ENCODE measurements at places on chromosomes 1 and 21.

DNA sequence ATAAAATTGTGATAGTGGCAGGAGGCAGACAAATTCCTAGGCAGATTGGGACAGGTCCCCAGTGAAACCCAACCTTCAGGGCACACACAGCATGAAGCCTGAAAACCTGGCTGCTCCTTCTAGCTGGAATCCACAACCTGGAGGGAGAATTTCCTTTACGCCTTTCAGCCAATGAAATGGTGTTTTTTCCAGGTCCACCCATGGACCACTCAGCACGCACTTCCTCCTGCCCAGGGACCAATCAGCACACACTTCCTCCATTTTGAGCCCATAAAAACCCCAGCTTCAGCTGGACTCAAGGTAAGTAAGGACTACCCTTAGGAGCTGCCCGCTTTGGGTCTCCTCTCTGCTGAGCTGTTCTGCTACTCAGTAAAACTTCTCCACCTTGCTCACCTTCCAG, 120.1 kb downstream of the AKT3 start:
- no peak for DNase-seq

DNA sequence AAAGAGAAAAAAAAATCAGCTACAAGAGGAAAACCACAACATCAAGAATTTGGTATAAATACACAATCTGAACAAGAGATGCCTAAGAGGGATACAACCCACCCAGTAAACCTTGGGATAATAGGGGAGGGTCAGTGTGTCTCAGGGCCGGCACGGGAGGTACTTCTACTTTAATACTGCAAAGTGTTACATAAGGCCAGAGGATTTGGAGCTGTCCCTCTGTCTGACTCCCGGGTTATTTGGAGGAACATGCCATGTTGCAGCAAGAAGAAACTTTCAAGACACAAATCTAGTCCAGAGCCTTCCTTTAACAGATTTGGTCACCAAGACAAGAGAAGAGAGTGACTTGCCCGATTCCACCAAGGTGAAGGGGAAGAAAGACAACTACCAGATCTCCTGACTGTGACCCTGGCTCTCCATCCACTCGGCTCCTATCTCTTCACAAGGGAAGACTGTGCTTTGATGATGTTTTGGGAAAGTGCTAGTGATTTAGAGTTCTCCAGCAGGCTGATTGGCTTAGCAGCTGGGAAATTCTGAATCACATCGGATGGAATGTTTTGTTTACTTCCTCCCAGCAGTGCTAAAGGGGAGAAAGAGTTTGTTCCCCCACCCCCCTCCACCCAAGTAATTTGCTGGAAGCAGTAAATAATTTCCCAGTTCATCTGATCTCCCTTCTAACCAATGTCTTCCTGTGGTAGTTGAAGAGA, 29.3 kb downstream of the SGIP1 start:
- no peak for DNase-seq

DNA sequence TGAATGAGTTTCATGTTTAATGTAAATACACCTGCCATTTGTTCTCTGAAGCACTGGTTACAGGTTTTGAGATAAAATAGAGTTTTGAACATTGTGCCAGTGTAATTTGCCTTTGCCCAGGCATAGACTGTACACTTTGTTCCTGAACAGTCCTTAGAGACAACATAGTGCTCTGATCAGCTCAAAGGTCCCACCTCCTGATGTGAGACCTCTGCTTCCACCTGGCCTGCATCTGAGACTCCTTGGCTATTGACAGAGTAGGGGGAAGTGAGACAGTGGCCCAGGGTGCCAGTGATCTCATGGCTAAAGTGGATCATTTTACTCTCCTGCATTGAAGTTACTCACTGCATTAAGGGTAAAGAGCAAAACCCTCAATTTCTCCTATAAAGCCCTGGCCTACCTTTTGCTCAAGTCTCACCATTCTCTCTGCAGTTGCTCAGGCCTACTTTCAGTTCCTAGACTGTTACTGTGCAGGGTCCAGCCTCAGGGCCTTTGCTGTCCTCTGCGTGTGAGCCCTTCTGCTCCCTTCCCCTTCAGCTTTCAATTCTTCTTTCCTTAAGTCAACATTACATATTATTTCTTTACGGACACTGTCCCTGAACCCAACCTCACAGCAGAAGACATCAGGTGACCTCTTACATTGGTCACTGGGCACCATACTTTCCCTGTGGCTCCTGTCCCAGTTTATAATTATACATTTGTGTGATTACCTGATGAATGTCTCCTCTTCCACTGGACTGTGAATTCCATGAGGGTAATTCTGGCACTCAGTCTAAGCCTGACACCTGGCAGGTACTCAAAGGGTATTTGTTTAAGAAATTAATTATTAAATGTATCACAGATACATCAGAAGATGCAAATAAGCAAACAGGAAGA, 142.9 kb downstream of the ROR1 start:
- DNase-seq, result no peak

DNA sequence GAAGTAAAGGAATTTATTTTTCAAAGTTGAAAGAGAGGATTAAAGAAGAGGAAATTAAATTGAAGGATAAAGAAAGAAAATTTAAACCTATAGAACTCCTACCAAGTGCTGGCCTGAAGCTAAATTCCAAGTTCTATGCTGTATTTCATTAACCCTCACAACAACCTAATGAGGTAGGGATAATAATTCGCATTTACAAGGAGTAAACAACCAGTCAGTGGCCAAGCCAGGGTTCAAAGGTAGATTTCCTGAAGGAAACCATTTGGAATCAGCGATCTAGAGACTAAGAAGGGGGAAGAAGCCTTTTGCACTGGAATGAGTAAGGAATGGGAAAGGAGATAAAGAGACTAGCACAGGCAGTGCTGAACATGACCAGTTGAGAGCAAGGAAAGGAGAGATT, 265.8 kb upstream of the ST6GALNAC5 start:
- DNase-seq, result no peak

DNA sequence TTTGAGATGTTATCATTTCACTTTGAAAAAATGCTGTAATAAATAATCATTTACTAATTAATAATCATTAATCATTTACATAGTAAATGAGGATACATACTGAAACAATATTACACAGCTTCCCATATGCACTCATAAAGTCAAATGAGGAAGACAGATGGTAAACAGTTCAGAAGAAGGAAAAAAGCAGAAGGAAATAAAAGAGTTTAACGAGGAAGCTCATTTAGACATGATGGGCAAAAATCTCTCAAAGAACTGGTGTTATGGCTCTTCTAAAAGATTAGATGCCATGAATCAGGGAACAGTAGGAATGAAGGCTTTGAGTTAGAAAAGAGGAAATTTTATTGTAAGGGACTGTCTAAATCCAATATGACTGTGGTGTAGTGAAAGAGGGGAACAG, 347.6 kb downstream of the PTPRC start:
- no peak for DNase-seq

DNA sequence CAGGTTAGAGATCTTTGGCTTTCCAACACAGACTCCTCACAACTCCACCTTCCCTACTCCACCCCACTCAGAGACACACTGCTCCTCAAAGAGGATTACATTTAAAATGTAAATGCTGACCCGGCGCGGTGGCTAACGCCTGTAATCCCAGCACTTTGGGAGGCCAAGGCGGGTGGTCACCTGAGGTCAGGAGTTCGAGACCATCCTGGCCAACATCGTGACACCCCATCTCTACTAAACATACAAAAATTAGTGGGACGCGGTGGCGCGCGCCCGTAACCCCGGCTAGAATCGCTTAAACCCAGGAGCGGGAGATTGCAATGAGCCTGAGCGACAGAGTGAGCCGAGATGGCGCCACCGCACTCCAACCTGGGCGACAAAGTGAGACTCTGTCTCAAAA, 1.8 kb upstream of the ANP32E start:
- DNase-seq, result no peak

DNA sequence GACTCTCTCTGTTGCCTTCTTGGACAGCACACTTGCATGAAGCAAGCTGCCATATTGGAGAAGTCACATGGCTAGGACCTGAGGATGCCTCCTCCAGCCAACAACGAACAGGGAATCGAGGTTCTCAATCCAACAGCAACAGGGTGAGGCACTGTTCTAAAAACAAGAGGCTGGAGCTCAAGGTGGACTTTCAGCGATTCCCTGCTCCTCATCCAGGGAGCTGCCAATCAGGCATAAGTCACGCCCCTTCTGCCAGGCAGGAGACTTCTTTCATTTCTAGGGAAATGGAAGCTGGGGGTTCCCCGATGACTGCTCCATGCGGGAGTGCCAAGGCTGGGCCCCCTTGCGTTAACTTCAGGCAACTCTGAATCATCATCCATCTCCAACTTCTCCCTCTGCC, 22.7 kb upstream of the IFNAR1 start:
- no peak for DNase-seq

- DNase-seq, result no peak
These were observed 3.1 kb downstream of the CCDC190 start for GRCh38 chr1:162857850-162858249.

- DNase-seq, result no peak
These were observed 832 bp downstream of the HCN3 start for GRCh38 chr1:155277902-155278688.

GRCh38 chr1:219405531-219406331, 207.2 kb downstream of the ZC3H11B start:
- DNase-seq, result no peak

- DNase-seq, result no peak
These were observed 93.9 kb upstream of the ZBTB18 start for GRCh38 chr1:243957141-243957540.

GRCh38 chr21:29775462-29775861, 164.3 kb downstream of the GRIK1 start:
- no peak for DNase-seq

DNA sequence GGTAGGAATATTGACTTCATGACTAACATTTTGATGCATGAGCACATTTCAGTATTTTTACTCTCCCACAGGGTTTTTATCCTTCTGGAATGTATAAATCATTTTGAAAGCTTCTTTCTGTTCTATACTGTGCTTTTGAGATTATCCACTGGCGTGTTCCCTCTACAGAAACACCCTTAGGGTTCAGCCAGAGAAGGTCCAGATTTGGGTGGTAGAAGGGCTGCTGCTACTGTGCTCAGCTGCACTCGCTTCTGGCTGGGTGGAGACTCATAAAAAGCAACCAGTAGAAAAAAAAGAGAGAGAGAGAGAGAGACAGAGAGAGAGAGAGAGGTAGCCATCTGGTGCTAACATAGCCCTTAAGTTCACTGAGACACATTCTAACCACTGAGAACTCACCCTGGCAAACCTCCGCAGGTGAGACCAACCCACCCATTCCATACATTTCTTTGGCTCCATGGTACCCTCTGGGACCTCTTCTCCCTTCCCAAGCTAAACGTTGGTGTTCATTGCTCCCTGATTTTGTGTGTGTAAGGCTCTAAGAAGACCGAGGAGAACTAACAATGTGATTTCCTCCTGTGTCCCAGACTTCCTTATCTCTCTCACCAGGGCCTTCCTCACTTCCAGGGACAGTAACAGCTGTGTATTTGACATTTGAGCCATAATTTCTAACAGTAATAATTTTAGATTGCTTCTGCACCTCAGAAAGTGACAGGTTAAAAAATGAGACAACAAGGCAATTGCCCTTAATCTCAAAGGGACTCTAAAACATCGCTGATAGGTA, 7.2 kb downstream of the APCS start:
- DNase-seq, result no peak

DNA sequence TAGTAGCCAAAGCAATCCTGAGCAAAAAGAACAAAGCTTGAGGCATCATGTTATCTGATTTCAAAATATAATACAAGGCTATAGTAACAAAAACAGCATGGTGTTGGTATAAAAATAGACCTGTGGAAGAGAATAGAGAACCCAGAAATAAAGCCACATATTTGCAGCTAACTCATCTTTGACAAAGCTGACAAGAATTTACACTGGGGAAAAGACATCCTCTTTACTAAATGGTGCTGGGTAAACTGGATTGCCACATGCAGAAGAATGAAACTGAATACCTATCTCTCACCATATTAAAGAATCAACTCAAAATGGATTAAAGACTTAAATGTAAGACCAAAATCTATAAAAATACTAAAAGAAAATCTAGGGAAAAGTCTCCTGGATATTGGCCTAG, 59.5 kb upstream of the CD55 start:
- no peak for DNase-seq

DNA sequence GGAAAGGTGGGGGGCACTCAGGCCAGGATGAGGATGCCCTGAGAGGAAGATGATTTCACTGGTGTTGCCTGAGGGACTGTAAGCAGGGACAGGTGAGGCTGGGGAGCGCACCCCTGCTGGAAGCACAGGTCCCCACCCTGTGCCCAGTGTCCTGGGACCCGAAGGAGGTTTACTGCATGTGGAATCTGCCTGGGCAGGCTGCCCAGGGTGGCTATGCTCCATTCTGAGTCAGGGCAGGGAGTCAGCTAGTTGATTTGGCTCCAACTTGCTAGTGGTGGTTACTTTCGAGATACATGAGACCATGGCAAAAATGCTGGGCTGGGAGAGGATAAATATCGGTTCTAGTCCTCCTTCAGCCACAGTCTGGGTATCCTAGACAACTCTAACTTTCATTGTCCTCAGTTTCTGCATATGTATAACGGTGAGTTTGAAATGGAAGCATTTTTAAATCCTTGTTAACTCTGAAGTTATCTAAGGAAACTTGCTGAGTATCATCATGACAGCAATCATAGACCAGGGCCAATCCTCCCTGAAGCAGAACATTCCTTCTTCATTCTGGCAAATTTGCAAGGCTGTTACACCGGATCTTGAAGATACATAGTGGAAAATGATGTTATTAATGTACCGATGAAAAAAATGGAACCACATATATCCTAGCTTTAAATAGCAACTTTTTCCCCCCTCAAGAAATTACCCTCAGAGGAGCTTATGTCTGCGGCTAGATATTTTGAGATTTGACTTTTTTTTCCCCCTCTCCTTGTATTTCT, 7.7 kb downstream of the TLR5 start:
- DNase-seq, result no peak

- no peak for DNase-seq
These were observed 112.3 kb downstream of the TSEN15 start for GRCh38 chr1:184163674-184164465.

GRCh38 chr1:83103341-83103740, 895.6 kb downstream of the TTLL7 start:
- no peak for DNase-seq

GRCh38 chr1:213388199-213388598, 337.2 kb downstream of the RPS6KC1 start:
- no peak for DNase-seq

- DNase-seq, result no peak
These were observed 27.6 kb downstream of the SPATA21 start for GRCh38 chr1:16409536-16410152.

DNA sequence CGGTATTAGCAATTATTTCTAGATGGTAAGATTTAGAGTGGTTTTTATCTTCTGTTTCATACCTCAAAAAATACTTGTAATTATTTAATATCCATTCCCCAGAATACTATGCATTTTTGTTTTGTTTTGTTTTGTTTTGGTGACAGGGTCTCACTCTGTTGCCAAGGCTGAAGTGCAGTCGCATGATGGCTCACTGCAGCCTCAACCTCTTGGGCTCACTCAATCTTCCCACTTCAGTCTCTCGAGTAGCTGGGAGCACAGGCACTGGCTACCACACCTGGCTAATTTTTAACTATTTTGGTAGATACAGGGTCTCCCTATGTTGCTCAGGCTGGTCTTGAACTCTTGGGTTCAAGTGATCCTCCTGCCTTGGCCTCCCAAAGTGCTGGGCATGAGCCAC, 252.7 kb downstream of the AKT3 start:
- DNase-seq, result no peak

Measured in hippocampal formation (tissue), 2 donors.